NCI-H460 (cell line): ENCODE measurements at places on chromosomes 12 and 14. TPM values are rescaled to one million over a fixed set of nuclear protein-coding genes. Genes with fewer than 3 reads are reported as not detected.
A peak's percentile ranks its signal among the peaks of the same experiment; 100 is the strongest.

The PLEKHH1 gene
- total RNA-seq, result 9.3 and 12.5 TPM in 2 replicates

GRCh38 chr12:128606051-128606450 is 217.7 kb downstream of the SLC15A4 start:
- DNase-seq, result no peak

- no peak for DNase-seq
Measured at GRCh38 chr12:123815968-123816367, 53.9 kb downstream of the DNAH10 start.

DNA sequence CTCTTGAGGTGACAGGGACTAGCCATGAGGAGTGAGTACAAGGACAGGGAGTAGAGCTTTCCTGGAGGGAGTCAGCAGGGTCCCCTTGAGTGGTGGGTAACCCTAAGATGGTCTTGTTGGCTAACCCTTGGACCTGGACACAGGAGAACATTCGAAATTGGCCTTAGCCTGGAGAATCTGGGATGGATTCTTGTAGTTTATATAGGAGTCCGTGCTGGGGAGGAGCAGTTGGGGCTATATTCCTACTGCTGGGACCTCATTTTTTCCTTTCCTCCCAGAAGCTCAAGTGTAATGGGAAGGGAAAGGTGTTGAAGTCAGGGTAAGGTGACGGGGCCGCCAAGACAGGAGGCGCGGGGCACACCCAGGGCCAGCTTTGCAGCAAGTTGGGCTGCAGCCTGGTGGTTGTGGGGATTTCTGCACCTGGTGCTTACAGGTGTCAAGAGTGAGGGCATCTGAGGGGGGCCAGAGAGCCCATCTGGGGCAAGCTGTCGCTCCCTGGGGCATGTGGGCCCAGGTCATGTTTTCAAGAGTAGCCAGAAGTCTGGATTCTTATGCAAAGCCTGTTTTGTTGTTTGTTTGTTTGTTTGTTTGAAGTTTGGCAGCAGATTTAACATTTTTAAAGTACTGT is 5.1 kb downstream of the BCL7A start:
- no peak for DNase-seq

DNA sequence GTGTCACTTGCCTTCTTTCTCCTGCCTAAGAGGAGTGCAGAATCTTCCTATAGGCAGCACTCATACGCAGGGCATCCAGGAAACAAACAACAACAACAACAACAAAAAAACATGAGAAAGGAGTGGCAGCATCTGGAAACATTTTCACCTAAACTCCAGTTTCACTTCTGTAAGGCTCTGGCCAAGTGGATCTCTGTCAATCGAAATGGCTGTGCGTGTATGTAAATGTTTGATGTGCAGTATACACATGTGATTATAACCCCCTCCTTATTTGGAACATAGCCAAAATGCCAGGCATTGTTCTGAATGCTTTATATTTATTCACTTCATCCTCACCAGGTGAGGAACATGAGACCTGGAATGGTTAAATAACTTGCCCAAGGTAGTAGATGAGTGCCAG is 76.8 kb downstream of the COX16 start:
- DNase-seq, result no peak

DNA sequence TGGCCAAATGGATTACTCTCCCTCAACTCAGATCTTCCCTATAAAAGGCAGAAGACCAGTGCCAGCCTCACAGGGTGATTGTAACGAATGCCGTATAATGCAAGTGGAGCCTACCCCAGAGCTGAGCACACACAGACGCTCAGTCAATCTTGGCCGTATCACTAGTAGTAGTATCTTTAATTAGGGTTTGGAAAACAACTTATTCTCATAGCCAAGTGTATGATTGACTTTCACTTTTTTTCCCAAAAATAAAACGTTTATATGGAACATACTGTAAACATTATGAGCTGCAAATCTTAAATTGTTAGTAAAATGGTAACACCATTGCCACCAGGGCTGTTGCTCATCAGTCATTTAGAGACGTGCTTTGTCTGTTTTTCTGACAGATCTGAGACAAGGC is 30.4 kb downstream of the PLEKHG7 start:
- no peak for DNase-seq

- no peak for DNase-seq
Measured at GRCh38 chr14:100816286-100816949, 9.5 kb upstream of the MEG3 start.

The SNX6 gene
- 89.2 and 95.8 TPM in 2 replicates for total RNA-seq

GRCh38 chr12:114209861-114210260 is 196.1 kb downstream of the TBX5 start:
- DNase-seq, result no peak

DNA sequence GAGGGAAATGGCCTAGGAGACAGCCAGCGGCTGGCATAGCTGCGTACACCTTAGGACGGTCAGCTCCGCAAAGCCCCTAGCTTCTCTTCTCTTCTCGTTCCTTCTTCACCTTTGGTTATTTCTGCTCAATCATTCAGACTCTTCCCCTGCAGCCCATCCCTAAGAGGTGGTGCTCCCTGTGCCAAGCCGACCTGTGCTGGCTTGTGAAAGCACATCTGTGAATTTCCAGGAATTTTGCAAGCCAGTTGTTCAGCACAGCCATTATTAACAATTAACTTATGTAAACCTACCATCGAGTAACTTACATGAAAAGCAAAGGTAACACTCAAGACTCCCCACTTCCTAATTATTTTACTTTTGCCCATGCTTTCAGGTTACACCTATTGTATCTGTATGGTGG is 20.9 kb upstream of the GPR68 start:
- DNase-seq, result no peak

The RNASE7 gene
- total RNA-seq, result not detected in 2 replicates

GRCh38 chr12:29743801-29744200 is 39.9 kb downstream of the TMTC1 start:
- DNase-seq, result peak; percentile 29

- no peak for DNase-seq
Measured at GRCh38 chr12:97109441-97109840, 202.4 kb downstream of the NEDD1 start.

DNA sequence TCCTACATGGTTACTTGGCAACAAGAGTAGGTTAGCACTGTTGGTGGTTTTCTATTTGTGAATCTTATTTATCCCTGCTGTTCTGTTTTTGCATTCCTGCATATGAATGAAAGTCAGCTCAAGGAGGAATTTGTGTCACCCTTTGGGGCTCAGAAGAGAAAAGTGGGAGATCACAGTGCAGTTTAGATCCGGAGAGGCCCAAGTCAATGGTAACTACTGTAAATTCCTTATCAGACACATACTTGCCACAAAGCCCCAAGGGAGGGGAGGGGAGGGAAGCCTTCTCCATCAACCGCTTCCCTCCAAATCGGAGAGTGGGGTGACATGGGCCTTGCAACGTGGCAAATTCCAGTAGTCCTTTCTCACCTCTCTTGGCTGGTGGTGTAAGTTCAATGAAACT is 15.0 kb downstream of the GSG1 start:
- no peak for DNase-seq

- no peak for DNase-seq
Measured at GRCh38 chr12:10400829-10401228, 8.7 kb downstream of the KLRC4 start.

GRCh38 chr14:83992857-83993256 is 1537.1 kb upstream of the FLRT2 start:
- no peak for DNase-seq

- DNase-seq, result no peak
Measured at GRCh38 chr12:14578646-14579045, 11.0 kb upstream of the PLBD1 start.

DNA sequence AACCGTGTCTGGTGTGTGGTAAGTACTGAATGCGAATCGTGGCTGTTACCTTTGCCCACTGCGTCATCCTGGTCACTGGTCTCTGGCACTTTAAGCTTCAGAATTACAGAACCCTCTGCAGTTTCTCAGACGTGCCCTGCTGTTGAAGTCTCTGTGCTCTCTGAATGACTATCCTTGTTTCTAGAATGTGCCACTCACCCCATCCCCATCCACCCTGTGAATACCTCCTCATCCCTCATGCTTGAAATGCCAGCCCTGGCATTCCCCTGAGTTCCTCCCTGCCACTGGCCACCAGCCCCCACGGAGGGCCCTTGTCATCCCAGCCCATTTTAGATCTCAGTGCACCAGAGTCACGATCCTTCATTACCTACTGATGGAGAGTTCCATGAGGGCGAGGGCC is 21.3 kb downstream of the TPCN1 start:
- no peak for DNase-seq

DNA sequence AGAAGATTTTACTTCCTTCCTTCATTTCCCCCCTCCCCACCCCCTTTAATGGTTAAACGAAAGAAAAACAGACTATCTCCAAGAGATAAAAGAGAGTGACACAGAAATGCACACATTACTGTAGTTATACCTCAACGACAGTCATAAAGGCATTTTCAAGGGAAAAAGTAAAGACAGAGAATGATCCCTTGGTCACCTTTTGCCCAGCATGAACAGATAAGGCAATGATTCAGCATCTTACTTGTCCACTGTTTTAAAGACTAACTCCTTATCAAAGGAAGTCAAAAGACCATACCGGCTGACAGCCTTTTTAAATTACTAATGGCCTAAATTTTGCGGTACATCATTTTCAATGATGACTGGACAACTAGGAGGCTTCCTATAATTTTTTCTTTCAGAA is 326.6 kb downstream of the PAWR start:
- DNase-seq, result no peak

GRCh38 chr12:121817648-121818043 is 13.8 kb downstream of the SETD1B start:
- no peak for DNase-seq

DNA sequence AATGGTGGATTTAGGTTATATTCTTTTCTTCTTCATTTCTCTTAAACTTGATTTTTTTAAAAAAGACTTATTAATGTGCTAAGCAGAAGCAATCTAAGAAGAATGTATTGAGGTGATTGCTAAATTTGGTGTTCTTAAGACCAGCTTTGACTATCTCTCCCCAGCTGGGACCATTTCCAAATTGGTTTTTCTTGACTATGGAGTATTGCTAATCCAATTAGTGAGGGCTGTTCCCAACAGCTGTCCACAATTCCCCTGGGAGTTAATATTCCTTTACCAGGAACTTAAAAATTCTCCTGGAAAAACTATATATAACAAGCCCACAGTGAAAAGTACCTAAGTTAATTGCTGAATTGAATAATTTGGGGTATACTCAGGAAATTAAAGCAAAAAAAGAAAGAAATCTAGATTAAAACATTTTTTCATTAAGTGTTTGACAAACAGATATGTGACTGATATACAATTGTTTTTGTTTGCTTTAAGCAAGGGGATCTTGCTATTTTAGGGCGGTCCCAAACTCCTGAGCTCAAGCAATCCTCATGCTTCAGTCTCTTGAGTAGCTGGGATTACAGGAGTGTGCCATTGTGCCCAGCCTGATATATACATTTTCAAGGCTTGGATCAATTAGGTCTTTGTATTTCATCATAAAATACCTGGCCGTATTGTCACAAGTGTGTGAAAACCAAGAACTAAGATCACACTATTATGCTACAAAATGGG is 105.0 kb downstream of the FAR2 start:
- DNase-seq, result no peak

The FAM90A1 gene
- total RNA-seq, result not detected in 2 replicates

DNA sequence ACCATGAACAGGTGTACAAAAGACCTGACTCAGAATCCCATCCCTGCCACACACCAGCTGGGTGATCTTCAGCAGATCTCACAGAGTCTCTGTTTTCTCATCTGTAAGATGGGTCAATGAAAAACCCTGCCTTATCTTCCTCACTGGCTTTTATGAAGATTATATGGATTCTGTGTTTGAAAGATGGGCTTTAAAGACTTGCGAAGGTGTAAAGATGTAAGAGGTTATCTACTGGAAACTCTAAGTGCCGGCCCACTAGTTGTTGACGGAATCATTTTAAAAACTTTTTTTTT is 15.3 kb upstream of the ANKRD33 start:
- DNase-seq, result no peak

DNA sequence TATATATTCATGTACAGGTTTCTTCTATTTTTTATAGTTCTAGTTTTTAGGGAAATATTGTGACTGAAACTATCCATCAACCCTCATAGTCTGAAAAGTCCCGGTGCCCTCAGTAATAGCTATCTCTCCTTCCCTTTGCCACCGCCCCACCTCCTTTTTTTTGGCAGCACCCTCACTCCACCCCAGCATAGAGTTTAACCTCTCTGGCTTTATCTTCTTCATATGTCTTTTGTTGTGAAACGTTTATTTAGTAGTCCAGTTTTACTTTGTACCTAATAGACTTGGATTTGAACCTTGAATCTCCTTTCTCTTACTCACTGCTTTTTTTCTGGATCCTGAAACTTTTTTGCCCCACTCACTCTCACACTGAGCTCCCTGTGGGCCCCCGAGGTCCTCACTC is 109.5 kb downstream of the BBS10 start:
- no peak for DNase-seq

DNA sequence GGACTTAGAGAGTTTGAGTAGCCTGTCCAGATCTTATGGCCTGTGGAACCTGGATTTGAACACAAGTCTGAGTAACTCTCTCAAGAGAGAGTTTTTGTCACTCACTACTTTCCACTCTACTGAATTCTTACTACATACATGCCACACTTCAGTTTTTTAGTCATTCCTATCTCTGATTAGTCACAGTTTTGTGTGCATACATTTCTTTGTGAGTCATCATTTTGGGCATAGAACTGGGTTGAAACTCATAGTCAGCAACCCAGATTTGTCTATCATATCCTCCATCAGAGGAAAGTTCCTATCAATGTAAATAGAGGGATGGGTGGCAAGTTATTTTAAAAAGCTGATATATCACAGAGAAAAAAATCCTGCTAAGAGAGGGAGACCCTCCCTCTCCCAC is 42.9 kb downstream of the FLRT2 start:
- peak; percentile 47 for DNase-seq

The GALNT16 gene
- 22.7 and 23.9 TPM in 2 replicates for total RNA-seq

DNA sequence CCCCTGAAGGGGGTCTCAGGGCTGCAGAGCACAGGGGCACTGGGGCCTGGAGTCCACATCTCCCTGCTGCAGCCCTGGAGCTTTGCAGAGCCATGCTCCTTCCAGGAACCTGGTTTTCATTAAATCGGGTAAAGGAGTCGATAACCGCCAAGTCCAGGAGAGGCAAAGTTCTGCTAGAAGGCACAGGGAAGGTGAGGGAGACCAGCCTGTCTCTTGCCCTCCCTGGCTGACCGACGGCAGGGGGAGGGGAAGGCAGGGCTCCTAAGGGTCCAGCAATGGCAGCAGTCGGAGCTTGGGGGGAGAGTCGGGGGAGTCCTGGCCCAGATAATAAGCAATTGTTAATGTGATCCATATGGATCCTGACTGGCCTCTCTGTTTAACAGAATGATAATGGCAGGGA is 3.0 kb downstream of the FIGNL2 start:
- no peak for DNase-seq

- DNase-seq, result no peak
Measured at GRCh38 chr14:39483682-39484081, 51.4 kb upstream of the FBXO33 start.

The TMEM260 gene
- 12.8 and 14.4 TPM in 2 replicates for total RNA-seq

The CCDC197 gene
- total RNA-seq, result not detected in 2 replicates

The CBLN3 gene
- total RNA-seq, result 1.1 and 1.2 TPM in 2 replicates

GRCh38 chr12:124761871-124762270 is 101.8 kb downstream of the SCARB1 start:
- no peak for DNase-seq
